ENCODE measurements at places on chromosomes 3 and 15.
A peak's percentile ranks its signal among the peaks of the same experiment; 100 is the strongest.

GRCh38 chr3:126245811-126246727 lies 65.7 kb upstream of the ALDH1L1 start:
- DNase-seq: no peak

DNA sequence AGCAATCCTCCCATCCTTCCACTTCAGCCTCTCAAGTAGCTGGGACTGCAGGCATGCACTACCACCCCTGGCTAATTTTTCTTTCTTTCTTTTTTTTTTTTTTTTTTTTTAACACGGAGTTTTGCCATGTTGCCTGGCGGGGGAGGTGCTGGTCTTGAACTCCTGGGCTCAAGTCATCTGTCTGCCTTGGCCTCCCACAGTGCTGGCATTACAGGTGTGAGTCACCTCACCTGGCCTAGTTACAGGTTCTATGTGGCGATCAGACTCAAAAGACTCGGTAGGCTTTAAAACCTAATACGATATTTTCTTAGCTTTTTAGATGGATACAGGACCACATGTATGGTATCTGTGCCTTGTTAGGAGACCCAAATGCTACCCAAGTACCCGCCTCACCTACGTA lies 14.0 kb upstream of the SLC25A26 start:
- DNase-seq: no peak

GRCh38 chr15:52786436-52787122 lies 3.6 kb downstream of the ONECUT1 start:
- no peak for DNase-seq

DNA sequence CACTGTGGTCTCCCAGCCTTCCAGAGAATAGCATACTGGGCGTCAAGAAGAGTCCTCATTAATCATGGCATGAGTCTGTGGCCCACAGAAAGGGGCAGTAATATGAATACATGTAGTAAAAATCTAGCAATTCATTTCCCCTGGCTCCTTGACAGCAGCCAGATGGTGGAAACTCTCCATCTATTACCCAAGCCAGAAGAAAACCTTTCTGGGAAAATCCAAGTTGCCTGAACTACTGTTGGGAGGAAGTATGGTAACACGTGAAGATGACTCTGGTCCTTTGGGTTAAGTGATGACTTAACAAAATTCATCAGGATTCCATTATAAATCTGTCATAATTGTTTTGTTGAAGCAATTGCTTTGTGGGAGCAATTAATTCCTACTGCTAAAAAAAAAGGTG lies 530.5 kb downstream of the FHIT start:
- no peak for DNase-seq

GRCh38 chr3:34780973-34781372 lies 858.4 kb upstream of the ARPP21 start:
- no peak for DNase-seq

DNA sequence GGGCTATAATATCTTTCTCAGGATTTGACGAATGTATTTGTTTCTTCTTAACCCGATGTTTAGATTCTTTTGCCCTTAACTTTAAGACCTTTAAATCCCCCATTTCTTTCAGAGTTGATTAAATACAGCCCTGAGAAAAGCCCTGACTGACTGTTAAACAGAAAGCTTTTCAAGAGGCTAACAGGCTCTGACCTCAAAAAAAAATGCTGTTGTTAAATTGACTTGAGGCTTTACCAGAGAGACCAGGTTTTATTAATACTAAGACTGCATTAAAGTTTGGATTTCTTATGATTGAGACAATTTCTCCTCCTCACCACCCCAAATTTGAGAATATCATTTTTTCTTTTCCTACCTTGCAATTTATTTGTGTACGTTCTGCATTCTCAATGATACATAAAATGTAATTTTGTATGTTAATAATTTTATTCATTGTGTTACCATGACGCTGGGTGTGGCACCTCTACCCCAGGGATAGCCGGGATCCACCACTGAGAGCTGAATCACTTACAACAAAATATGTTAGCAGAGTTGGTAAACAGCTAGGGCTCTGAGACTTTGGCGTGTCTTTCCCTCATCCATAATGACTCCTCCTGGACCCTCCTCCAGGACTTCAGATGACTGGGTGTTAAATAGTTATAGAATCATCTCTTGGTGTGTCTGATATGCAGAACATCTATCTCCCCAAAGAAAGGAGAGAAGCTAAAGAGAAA lies 753.5 kb downstream of the NAALADL2 start:
- no peak for DNase-seq

DNA sequence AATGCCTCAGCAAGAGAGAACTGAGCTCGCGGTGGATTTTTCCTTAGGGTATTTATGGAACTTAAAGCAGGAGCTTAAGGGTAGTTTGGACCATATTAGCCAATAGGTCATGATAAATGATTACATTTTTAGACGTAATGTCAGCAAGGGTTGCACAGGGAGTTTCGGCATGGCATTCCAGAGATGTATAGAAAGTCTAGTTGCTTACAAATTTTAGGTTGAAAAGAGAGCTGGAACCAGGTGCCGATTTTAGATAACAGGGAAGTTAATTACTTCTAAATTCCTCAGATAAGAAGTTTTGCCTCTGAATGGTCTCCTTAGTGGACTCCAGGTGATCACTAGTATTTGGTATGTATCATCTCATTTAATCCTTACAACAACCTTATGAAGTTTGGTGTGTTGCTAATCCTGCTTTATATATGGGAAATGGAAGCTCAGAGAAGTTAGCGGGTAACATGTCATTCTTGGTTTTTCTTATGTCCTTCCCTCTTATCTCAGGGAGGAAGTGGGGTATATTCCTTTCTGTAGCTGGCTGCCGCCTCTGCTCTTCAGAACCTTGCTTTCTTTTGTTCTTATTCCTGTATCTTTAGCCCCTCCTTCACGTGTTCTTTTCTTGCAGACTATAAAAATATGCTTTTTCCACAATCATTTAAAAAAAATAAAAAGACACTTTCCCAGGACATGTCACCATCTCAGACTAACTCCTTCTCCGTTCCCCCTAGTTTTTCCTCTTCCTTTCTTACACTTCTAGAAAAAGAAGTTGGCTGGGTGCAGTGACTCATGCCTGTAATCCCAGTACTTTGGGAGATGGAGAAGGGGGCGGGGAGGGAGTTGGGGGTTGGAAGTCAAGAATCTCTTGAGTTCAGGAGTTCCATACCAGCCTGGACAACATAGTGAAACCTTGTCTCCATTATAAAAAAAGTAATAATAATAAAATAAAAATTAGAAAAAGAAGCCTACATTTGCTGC lies 25.7 kb downstream of the IQGAP1 start:
- DNase-seq: peak; percentile 27

DNA sequence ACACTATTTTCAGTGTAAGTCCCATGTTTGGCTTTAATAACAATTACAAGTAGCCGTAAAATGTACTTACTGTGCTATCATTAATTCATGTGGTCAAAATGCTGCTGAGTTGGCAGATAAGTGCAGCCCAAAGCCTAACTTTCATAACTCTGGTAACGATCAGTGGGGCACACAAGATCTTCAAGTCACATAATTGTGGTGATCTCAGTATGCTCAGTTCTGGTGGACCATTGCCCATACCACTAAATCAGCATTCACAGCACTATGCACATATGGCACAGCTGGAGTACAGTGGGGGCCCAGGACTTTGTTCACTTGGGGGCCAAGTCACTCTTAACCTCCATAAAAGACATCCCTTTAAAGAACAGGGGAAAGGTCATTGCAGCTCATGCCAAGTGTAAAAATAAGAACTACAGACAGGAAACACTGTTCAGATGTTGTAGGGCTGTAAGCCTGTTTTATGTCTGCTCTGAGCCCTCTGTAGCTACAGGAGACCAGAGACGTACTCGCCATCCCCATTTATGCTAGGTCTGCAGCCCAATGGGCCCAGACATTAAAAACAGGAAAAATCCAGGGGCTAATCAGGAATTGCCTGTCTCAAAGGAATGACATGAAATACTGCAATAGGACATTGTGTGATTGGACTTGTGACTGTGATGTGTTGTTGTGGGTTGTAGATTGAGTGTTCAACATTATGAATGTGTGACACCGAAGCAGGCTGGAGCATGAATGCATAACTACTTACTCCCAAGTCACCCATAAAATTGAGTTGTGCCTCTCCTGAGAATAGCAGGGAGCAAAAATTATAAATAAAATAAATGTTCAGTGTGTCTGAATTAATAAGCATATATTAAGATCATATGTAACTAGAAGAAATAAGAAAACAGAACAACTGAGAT lies 282.5 kb upstream of the EPHA3 start:
- DNase-seq: no peak

DNA sequence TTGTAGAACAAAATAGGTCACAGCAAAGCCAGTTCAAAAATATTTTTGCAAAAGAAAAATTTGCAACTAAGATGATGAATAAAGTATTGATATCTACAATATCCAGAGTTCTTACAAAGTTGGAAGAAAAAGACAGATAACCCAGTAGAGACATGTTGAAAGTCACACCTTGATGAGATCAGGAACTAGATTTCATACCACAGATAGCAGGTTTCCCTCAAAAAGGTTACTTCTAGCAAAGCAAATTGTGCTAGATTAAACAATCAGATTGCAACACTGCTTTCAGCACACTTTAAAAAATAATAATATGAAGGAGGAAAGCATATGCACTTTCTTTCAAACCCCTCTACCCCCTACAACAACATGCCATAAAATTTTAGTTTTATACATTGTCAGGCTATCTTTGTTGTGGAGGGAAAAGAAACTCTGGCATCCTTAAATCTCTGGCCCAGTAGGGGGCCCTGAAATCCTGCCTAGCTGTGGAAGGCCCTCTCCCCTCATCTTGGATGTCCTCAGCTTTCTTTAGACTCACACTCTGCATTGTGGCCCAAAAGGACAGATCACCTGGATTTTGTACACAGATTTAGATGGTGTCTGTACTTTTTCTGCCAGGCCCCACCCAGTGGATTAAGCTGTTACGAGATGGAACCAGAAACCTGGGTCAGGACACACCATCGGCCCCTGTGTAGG lies 50.9 kb downstream of the CCR3 start:
- no peak for DNase-seq

- no peak for DNase-seq
These were observed 30.0 kb downstream of the INSYN1 start for GRCh38 chr15:73723191-73723590.

DNA sequence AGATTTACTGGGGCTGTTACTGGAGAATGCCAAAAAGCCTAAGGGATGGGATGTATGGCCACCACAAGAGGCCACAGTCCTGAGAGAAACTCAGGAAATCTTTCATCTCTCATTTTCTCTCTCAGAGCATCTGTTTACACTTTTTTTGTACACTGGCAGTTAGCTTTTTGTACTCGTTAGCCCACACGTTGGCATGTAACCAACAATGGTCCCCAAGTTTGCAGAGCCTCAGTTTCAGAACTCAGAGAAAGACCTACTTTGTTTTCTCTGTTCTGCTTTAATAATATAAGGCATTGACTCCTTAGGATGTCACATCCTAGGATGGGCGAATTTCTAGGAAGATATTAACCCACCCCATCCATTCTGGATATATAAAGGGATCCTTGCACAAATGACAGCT lies 183.5 kb downstream of the SUCNR1 start:
- DNase-seq: no peak

DNA sequence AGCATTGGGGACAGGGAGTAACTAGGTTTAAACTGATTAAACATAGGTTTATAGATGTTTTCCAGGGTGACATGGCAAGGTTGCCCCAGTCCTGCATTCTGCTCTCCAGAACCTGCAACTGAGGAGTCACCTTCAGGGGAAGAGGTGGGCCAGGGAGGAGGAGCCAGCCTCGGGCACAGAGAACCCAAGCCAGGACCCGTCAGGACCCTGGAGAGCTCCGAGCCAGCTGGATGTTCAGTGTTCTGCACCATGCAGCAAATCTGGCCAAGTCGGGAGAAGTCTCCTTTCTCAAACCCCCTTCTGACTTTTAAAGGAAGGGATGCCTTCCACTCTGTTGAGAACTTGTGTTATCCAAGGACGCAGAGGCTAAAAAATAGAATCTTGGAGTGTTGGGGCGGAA lies 62.1 kb upstream of the SLC6A11 start:
- no peak for DNase-seq

GRCh38 chr15:30940359-30940758 lies 36.6 kb downstream of the FAN1 start:
- no peak for DNase-seq

DNA sequence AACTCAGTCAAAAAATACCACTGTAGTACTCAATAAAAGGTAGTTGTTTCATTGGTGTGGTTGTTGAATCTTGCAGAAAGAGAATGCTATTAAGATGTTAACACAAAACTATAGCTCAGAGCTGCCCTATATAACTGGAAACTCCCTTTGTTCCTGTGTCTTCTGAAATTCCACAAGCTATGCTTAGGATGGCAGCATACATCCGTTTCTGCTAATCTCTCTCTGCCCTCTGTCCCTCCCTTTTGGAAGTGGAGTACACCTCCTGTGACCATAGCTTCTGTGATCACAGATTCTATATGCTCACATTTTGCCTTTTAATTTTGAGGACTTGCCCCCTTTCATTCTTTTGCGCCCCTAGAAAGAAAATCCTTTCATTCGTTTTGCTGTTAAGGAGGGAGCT lies 33.7 kb downstream of the ARPP21 start:
- no peak for DNase-seq

GRCh38 chr15:65939901-65940617 lies 70.8 kb downstream of the RAB11A start:
- DNase-seq: peak; percentile 59

Data from RCC 7860 (cell line).